ENCODE measurements at places on chromosomes 12 and 14.

DNA sequence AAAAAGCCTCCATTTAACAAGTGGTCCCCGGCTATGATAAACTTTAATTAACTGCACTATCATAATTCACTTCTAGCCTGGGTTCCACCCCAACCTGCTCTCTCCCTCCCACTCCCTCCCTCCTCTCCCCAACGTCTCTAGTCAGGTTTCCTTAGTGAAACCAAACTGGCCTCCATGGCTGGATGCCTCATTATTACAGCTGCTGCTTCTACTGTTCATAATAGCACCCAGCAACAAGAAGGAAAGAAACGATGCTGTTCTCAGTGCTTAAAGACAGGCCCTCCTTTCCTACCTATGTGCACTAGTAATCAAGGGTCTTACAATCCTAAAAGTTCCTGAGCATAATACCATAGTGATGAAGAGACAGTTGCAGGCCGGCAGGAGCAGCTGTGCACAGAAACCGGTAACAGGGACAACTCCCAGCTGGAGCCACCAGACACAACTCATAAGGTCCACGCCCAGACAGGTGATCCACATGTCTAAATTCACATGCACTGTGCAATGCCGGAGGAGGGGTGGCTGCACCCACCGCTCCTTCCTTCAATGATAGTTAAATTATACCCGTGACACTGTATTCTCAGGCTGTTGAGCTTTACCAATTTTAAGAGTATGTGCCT is 6.2 kb downstream of the IRF2BPL start:
- DNase-seq: no peak

DNA sequence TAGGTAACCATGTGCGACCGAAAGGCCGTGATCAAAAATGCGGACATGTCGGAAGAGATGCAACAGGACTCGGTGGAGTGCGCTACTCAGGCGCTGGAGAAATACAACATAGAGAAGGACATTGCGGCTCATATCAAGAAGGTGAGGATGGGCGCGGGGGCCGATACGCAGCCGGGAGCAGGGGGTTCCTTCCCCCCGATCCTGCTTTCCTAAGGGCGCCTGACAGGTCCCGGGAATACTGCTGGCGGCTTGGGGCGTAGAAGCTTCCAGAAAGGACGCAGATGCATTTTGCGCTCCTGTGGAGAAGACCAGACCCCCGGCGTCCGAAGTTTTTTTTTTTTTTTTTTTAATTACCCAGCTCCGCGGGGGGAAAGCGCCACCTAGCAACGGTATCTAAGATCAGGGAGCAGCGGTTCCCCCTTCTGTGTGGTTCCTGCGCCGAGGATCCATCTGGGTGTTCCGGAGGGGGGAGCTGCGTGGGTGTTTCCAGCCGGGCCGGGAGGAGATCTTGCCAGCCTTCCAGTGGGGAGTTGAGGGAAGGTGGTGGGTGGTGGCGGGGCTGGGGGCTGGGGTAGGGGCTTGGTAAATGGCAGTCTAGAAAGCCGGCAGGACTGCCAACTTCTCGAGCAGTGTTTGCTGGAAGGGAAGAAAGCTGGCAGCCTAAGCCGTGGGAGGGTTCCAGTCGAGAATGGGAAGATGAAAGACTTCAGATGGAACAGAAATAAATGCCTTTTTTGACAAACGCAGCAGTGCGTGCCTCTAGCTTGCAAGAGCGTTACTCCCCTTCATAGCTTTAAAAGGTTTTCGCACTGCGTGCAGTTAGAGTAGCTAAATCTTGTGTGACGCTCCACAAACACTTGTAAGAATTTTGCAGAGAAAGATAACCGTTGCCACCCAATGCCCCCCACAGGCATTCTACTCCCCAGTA is 764 bp downstream of the DYNLL1 start:
- DNase-seq: peak; percentile 5

DNA sequence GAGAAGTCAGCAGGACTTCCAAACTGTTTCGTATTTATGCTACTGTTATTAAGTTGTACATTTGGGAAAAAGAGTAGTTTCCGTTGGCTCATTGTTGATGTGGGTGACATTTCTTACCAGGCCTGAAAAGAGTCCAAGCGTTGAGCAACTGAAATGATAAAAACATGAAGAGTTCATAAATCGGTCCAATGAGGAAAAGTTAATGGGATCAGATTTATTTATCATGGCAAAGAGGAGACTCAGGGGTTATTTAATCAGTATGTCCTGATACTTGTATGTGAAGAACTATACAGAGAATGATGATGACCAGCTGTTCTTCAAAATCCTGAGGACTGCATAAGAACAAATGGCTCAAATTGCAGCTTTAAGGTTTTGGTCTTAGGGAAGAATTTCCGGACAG is 7.7 kb downstream of the VRK1 start:
- DNase-seq: no peak

DNA sequence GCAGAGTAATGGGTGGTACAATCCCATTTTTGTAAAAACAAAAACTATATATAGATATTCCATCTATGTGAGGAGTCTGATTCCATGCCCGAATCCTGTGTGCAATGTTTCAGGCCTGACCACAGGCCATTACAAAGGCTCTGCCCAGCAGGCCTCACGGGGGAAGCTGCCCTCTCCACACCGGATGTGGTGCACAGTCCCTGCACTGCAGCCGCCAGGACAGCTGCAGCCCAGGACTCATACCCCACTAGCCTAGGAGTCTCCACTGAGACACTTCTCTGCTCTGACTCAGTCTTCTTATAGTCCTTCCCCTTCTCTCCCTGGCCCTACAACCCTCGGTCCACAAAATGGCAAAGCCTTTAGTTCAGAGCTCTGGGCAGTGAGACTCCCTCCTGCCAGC is 190.4 kb downstream of the PPM1H start:
- DNase-seq: no peak

- DNase-seq: no peak
Observed at GRCh38 chr14:31911160-31911559, 165.9 kb upstream of the ARHGAP5 start.

DNA sequence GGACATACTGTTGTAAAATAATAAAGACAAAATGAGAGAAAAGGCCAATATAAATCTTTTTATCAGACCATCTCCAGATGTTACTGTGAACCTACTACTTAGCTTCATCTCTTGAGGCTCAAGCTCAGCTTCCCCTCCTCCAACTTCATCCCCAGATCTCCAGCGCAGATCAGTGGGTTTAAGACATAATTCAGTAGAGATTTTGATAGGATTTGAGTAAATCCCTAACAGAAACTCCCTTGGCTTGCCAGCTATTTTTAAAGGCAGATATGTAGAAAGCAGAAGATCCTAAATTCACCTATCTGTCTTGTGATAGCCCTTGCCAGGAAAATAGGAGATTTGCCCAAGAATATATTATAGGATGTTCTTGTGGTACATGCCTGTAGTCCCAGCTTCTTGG is 236.7 kb downstream of the FBXL14 start:
- no peak for DNase-seq

GRCh38 chr12:45291518-45291917 is 75.6 kb downstream of the ANO6 start:
- DNase-seq: no peak

GRCh38 chr14:49297102-49297501 is 289.1 kb downstream of the RPS29 start:
- no peak for DNase-seq

DNA sequence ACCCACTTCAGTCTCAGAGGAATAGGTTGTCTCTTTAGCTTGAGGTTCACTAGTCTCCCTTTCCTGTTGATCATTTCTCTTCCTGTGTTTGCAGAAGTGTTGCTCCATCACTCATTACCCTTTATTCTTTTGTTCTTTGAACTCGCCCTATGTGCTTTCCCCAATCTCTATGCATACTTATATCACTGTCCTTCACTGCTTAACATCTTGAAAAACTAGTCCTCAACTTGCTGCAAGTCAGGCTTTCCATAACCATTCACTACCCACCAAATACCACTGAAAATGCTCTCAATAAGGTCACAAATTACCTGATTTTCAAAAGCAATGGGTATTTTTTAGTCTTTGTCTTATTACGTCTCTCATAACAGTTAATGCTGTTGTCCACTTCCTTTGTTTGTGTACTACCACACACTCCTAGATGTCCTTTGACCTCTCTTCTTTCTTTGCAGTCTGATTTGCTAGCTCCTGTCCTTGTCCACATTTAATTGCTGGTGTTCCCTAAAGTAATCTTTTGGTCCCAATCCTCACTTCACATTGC is 80.8 kb downstream of the RIC8B start:
- DNase-seq: no peak

DNA sequence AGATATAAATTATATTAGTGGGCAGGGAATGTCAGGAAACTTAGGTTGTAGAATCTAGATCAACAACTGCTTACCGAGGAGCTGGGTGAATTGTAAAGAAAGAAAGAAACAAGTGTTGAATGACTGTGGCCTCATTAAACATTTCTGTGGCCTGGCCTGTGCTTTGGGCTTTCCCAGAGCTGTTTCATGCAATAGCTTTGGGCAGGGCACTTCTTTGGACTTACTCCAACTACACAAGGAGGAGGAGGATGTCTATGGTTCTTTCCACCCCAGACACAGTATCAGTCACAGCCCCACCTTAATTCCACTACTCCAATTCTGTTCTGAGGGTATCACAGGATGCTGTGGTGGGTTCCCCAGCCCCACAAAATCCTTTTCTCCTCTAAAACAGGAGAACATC is 38.0 kb downstream of the DPF3 start:
- DNase-seq: no peak

- no peak for DNase-seq
Observed at GRCh38 chr12:54383041-54383609, 1.4 kb downstream of the ZNF385A start.

- DNase-seq: no peak
Observed at GRCh38 chr12:101929365-101930041, 52.1 kb downstream of the DRAM1 start.

DNA sequence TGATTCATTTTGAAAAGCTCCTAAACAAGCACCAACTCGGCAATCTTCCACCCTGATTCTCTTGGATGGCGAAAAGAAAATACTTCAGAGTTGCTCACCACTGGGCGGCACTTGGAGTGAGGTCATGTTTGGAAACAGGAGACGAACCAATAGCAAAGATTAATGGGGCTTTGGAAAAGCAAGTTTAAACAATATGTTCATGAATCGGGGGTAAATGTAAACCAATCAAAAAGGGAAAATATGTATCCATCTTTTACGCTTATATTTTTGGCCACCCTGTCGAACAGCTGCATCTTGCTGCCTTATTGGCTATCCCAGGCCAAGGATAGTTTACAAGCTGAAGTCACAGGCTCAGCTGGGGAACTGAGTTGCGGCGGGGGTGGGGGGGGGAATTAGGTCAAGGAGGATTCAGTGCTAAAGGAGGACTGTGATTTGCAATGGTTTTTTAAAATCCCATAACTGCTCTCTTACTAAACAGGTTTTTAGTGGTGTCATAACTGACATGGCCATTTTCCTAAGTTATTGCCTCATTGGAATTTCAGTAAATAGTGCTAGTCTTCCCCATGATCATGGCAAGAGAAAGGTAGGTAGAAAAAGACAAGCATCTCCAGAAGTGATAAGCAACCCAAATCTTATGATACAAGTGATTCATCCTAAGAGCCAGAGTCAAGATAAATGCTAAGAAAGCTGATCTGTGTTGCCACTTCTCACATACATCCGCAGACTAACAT is 210.6 kb downstream of the PHLDA1 start:
- no peak for DNase-seq

DNA sequence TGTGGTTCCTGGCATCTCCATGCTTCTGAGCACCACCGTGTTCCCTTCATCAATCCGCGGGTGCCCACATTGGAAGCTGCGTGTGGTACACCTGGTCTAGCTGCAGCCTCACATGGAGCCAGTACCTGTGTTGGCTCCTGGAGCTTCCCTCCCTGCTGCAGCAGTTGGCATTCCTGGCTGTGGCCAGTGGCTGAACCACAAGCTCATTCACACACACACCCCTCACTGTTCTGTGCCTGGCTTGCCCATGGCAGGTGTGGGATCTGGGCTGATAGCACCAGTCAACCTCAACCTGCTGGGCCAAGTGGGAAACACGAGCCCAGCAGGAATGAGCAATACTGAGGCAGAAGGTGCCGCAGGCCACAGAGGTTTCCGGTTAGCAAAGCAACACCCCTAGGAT is 256.2 kb upstream of the LRFN5 start:
- no peak for DNase-seq

- no peak for DNase-seq
Observed at GRCh38 chr12:124752437-124753227, 111.0 kb downstream of the SCARB1 start.

DNA sequence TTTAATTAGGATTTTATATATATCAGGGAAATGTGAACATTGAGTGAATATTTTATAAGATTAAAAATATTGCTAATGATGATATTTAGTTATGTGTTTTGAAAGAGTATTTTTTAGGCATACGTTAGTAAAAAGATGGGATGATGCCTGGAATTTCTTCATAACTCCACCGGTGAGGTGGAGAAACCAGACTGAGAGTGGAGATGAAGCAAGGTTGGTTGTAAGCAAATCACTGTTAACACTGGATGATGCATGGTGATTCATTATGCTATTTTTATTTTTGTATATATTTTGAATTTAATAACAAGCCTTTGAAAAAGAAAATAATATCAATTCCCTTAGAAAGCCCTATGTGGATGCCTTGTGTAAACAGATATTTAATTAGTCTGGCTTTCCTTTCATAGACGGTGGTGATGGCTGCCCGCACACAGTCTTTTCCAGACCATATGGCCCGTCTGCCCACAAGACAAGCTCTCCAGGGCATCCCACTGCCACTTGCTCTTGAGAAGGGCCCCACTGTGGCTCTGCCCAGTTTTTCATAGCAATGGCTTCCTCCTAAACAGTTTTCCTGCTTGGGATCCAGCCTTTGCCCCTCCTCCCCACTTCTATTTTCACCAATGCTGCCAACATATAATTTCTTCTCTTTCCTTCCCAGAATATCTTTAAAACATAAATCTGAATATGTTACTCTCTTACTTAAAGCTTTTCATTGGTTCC is 95.4 kb downstream of the HELB start:
- DNase-seq: no peak

DNA sequence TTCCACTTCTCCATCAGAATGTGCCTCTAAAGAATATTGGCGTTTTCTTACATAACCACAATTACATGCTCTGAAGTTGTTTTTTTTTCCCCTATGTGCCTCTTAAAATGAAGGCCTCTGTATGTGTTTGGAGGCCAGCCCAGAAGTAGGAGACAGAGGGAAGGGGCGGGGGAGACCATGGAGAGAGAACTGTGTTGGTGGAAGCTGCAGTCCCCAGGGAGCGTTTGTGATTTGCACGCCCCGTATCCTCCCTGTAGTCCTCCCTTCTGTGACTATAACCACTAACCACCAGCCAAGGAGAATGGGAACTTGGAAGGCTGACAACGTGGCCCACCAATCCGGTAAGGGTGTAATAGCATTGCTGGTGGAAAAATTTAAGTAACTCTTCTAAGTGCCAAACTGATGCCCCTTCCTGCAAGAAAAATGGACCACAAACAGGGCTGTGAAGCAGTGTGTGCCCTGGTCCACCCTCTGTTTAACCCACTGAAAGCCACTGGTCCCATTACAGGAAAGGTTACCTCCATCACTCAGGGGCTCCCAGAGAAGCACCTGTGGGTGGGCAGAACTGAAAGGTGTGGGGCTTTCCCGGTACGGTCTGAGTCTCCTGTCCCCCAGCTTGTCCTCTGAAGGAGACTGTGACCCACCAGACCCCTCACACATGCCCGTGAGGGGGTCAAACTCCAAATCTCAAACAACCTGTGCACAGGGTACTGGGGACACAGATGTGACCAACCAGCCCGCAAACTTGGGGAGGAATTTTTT is 36.8 kb downstream of the CCDC88C start:
- DNase-seq: no peak

- DNase-seq: no peak
Observed at GRCh38 chr14:24971255-24971654, 78.7 kb downstream of the STXBP6 start.

Measured in activated CD8-positive, alpha-beta memory T cell treated with anti-CD3 and anti-CD28 coated beads for 48 hours (primary cell).